ENCODE measurements at places on chromosomes 13 and 19.

DNA sequence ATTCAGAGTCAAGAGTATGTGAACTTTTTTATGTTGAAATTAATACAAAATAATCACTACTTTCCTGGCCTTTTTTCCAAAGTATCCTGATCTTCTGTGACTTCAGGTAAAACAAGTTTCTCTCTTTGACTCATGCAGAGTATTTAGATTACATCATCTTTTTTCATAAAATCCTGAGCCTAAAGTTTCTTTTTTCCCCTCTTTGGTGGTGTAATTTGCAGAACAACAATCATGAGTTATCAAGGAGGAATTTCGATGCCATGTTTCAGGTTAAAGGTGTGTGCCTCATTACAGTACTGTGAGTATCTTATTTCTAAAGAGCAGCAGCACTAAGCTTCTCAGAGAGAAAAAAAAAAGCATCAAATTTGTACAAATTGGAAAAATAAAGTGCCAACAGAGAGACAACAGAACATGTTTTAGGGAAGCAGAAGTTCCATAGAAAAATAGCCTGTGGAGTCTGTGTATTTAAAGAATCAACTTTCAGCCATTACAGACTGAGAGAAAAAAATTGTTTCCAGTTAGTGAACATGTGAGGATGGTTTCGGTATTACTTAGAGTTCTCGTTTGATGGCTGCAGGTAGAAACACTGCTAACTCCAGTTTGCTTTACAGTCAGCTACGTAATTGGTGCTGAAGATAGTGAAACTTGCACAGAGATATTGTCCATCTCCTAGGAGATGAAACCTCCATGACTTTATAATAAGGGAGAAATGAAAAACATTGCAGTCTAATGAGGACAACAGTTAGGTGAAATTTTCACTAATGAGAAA lies 78.1 kb upstream of the PCDH9 start:
- no peak for DNase-seq

DNA sequence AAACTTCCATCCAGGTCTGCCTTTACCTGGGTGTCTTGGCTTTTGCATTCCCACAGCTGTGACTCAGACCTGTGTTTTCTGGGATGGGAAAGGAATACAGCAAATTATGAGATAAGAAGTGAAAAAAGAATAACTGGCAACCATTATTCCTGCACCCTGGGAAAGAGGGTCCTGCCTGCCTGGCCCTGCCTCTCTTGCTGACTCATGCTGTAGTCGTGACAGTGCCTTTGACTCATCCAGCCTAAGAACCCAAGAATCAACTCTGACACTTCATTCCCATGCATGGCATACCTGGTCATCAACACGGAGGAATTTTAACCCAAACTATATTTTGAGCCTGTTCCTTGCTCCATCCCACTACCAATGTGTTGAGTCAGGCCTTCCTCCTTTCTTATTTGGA lies 185.4 kb upstream of the SERP2 start:
- DNase-seq: no peak

GRCh38 chr19:35073941-35074340 lies 32.4 kb downstream of the HPN start:
- DNase-seq: no peak

- no peak for DNase-seq
Observed at GRCh38 chr19:873084-873483, 13.6 kb downstream of the CFD start.

GRCh38 chr13:98014766-98015165 lies 61.3 kb downstream of the IPO5 start:
- peak; percentile 87 for DNase-seq

- no peak for DNase-seq
Observed at GRCh38 chr13:107548338-107548737, 667.0 kb downstream of the LIG4 start.

GRCh38 chr19:32202244-32202643 lies 143.2 kb upstream of the ZNF507 start:
- DNase-seq: no peak

GRCh38 chr19:13315495-13315894 lies 165.3 kb downstream of the IER2 start:
- DNase-seq: no peak

DNA sequence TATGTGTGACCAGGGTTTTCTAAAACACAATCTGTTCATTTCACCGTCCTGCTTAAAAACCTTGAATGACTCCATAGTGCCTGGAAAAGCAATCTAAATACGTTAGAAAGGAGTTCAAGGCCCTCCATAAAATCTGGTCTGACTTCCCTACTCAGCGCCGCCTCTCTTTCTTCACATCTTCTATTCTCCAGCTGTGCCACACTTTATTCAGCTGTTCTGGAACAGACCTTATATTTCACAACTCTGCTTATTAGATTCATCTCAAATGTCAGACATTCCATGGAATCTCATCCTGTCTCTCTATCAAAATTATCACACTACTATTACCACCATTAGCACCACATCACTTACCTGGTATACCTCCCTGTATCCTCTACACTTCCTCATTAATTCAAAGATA lies 19.8 kb upstream of the SPART start:
- peak; percentile 44 for DNase-seq

- DNase-seq: peak; percentile 6
Observed at GRCh38 chr19:36488846-36489117, 579 bp downstream of the ZNF566 start.
